ENCODE measurements at places on chromosomes 5 and 9.

DNA sequence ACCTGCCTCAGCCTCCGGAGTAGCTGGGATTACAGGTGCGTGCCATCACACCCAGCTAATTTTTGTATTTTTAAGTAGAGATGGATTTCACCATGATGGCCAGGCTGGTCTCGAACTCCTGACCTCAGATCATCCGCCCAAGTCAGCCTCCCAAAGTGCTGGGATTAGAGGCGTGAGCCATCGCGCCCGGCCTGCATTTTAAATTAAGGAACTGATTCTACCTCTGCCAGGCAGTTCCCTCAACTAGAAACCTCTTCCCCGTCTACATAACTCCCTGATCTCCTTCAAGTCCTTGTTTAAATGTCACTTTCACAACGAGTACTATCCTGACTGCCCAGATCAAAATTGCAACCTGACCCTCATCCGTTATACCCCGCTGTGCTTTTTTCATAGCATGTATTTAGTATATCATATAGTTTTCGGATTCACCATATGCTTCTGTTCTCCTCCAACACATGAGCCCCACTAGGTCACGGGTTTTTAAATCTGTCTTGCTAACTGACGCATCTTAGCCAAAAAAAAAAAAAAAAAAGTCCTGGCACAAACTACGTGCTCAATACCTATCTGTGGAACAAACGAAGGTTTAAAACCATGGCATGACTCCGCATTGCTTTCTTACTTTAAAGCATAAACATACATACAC lies 858 bp upstream of the SOWAHA start:
- DNase-seq = no peak

GRCh38 chr5:178234750-178235587 lies 2.4 kb upstream of the PHYKPL start:
- DNase-seq = peak; percentile 68

DNA sequence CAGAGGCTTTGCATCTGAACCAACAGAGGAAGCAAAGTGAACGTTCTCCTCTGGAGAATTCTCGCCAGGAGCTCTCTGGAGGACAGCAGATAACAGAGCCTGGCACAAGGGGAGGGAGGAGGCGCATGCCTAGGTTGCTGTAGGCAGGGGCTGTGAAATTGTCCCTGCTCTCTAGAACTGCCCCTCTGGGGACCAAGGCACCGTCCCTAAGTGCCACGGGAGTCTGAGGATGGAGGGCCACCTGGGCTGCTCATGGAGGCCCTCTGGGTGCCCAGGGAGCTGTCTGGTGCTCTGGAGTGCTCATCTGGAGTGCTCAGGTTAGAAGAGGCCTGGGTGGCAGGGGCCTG lies 77.6 kb downstream of the CACNA1B start:
- DNase-seq = no peak

DNA sequence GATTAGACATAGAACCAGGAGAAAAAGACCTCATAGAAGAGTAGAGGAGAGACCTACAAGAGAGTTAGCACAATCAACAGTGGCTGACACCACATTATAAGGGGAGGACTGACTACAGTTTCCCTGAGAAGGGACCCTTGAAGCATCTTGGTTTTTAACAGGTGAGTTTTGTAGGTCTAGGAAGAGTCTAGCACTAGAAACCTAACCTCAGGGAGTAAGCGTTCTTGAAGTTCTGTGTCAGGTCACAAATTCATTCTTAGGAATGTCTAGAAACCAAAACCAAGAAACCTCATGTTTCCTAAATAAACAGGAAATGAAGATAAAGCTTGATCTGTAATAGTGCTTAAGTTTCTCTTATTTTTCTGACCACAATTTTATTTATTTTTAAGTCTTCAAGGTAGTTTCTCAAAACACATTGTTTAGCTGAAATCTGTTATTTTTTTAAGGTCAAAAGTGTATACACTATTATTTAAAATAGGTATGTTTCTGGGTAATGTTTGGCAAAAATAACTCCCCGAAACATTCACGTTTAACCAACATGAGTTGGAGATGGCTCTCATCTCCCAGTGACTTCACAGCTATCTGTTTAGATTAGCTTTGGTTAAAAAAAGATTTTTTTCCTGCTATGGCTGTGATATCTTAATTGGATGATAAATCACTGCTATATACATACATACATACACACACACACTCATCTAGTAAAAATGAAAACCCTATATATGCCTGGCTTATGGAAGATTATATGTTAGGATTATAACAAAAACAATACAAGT lies 37.1 kb downstream of the MAP3K1 start:
- DNase-seq = peak; percentile 42

GRCh38 chr9:22079873-22080341 lies 70.8 kb upstream of the CDKN2B start:
- DNase-seq = peak; percentile 48

Measured in EL (cell line).